SJCRH30 (cell line): ENCODE measurements at places on chromosomes 12 and 14.

GRCh38 chr12:32587581-32588495 lies 91.3 kb upstream of the DNM1L start:
- no peak for DNase-seq

- peak; percentile 26 for DNase-seq
These were observed 30.5 kb downstream of the PUS7L start for GRCh38 chr12:43728117-43728516.

GRCh38 chr14:91400696-91401095 lies 16.9 kb downstream of the CCDC88C start:
- DNase-seq = no peak

DNA sequence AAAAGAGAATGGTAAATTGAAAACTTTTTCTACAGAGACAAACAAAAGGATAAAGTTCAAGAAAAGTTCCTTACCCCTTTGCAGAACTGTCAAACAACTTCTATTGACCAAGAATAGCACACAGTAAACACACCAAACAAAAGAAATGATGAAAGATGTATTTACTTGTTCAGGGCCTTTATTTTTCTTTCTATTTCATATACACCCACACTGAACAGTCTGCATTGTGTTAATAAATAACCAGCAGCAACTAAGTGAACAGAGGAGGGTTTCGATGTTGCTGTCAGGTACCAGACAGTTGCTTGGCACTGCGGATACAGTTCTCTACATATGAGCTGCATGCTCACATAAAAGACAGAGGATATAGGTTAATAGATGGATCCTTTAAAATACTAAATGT lies 122.1 kb downstream of the SOX5 start:
- no peak for DNase-seq

GRCh38 chr12:130713581-130713991 lies 2.5 kb downstream of the RIMBP2 start:
- DNase-seq = no peak

- DNase-seq = peak; percentile 42
These were observed 935 bp upstream of the CRIP1 start for GRCh38 chr14:105485739-105486162.

- no peak for DNase-seq
These were observed 78.1 kb upstream of the PELI2 start for GRCh38 chr14:56040121-56040520.

DNA sequence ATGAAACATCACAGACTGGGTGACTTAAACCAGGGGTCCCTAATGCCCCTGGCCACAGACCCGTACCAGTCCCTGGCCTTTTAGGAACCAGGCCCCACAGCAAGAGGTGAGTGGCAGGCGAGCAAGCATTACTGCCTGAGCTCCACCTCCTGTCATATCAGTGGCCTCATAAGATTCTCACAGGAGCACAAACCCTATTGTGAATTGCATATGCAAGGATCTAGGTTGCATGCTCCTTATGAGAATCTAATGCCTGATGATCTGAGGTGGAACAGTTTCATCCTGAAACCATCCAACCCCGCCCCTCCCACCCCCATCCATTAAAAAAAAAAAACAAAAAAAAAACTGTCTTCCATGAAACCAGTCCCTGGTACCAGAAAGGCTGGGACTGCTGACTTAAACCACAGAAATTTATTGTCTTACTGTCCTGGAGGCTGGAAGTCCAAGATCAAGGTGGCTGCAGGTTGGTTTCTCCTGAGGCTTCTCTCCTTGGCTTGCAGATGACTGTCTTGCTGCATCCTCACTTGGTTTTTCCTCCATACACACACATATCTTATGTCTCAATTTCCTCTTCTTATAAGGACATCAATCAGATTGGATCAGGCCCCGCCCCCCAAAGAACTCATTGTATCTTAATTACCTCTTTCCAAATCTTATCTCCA lies 235.9 kb downstream of the CHST11 start:
- no peak for DNase-seq

DNA sequence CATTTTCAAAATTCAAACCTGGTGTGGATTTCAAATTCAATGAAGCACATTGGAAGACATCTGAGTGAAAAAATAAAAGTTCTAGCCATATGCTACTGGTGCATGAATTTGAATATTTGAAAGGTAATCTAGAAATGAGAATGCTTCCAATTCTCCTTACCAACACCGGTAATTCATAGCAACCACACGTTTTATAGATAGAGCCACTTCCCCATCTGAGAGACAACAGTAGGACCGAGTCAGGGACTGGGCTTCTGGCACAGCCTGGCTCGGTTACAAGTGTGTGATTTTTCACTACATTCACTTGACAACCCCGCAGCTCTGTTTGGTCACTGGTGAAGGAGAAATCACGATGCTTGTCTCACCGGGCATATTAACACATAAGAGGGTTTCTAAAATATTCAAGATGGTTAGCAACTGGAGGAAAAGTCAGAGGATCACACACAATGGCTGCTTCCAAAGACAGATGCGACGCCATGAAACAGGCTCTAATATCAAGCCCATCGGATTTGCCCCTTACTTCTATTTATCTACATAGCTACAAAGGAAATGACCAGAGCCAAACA lies 86.5 kb upstream of the FOXN3 start:
- no peak for DNase-seq

- DNase-seq = no peak
These were observed 283.3 kb downstream of the ATP23 start for GRCh38 chr12:58224536-58225105.

GRCh38 chr12:646442-647384 lies 16.5 kb downstream of the NINJ2 start:
- DNase-seq = no peak

DNA sequence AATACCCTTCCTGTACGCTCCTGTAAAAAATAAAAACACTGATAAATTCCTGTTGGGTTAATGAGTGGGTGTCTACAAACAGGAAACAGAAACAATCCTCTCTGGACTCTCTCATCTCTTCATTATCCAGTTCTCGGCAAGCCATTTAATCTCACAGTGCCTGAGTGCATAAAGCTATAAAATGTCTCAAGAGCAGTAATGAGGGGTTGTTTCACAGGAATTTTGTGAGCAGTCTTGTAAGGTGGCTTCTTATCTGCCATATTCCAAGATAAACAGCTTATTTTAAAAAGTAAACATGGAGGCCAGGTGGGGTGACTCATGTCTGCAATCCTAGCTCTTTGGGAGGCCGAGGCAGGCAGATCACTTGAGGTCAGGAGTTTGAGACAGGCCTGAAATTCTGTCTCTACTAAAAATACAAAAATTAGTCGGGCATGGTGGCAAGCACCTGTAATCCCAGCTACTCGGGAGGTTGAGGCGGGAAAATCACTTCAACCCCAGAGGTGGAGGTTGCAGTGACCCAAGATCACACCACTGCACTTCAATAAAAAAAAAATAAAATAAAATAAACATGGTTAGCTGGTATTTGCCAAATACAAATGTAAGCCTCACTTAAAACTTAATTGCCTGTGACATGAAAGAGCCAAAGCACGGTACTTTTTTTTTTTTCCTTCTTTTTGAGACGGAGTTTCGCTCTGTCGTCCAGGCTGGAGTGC lies 54.0 kb downstream of the CLIP1 start:
- DNase-seq = peak; percentile 29

DNA sequence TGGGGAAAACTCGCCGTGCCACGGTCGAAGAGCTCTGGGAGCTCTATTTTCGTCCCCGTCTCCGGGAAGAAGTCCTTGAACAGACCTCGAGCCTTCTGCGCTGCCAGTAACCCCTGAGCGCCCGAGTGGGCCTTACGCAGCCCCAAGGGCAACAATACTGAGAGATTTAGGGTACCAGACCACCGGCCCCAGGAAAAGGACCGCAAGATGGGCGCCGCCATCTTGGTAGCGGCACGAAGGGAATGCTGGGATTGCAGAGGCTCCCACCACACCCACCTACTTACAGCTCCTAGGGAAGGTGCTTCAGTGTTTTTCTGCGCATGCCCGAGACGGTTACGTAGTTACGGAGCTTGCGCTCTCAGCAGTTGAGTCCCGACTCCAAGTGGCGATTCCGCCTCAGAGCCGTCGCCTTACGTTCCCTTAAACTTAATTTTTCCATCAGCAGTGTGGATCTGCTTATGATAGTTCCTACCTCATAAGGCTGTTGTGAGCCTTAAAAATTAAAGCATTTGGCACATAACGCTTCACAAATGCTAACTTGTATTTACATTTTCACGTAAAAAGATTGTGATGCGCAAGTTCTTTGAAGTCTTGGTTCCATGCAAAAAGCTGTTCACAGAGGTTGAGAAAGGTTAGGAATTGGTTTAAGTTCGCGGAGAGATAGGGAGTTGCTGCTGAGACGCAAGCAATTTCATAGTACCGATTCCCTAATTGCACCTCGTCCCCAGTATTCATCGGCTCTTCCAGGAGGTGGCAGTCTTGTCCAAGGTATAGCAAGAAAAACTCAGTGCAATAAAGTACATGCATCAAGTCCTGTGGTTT lies at the start of gene YARS2:
Gene YARS2 (minus strand): TSS at position 244 of the 822 bp plus-strand sequence. CDS start 23 bp downstream, at position 221.
- peak; percentile 97 for DNase-seq

- DNase-seq = peak; percentile 40
These were observed 214.9 kb upstream of the HMGA2 start for GRCh38 chr12:65609359-65609771.

GRCh38 chr12:19572920-19573558 lies 133.7 kb downstream of the AEBP2 start:
- DNase-seq = peak; percentile 40

DNA sequence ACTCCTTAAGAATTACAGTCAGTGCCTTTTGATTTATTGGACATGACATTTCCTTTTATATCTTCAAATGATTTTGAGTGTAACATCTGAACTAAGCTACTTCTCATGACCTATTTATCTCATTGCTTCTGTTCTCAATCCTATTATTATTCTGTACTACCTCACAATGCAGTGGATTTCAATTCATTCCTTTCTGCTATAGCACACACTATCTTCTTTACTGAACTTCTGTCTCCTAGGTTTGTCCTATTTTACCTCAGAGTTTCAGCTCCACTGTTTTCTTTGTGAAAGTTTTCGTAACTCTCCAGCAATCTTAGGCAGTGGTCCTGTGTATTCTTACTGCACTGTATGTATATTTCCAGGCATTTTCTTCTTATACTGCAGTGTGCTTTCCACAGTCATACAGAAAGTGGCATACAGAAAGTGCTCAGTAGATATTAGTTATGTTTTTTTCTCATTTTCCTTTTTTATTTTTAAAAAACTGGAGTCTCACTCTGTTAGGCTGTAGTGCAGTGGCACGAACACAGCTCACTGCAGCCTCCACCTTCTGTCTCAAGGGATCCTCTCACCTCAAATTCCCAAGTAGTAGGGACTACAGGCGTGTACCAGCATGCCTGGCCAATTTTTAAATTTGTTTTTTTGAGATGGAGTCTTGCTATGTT lies 368.6 kb upstream of the RGS6 start:
- no peak for DNase-seq
